Prostate gland (tissue), 2 donors: ENCODE measurements at places on chromosomes 3 and 15.

GRCh38 chr3:59540241-59540640 is 490.4 kb upstream of the CFAP20DC start:
- no peak for DNase-seq

- no peak for DNase-seq
Measured at GRCh38 chr3:168889666-168890065, 773.8 kb downstream of the MECOM start.

DNA sequence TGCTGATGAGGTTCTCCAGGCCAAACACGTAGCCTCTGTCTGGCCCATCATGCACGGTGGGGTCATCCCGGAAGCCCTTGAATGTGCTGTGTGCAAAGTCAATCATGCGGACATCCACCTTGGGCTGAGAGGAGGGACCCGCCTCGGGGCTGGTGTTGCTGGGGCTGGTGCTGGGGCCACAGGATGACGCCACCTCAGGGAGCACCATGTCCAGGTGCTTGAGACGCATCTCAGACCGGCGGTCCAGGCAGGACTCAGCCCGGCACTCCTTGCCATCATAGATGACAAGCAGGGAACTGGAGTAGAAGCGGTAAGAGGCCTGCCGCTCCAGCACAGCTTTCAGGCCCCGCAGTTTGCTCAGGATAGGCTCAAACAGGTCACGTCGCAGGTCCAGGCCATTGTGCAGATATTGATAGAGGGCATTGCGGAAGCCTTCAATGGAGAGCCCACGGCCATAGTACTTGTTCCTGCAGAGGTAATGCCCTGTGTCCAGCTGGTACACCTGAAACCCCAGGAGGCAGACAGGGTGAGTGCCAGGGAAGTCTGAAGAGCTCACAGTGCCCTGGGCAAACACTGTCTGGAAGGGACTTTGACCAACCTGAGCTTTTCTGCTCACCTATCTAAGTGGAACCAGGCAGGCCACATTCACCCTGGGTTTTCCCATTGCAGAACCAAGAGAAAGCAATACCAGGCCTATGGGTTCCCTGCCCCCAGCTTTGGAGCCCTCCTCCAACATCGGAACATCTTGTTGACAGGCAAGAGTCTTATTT is 3.6 kb upstream of the GMPPB start:
- DNase-seq: no peak

DNA sequence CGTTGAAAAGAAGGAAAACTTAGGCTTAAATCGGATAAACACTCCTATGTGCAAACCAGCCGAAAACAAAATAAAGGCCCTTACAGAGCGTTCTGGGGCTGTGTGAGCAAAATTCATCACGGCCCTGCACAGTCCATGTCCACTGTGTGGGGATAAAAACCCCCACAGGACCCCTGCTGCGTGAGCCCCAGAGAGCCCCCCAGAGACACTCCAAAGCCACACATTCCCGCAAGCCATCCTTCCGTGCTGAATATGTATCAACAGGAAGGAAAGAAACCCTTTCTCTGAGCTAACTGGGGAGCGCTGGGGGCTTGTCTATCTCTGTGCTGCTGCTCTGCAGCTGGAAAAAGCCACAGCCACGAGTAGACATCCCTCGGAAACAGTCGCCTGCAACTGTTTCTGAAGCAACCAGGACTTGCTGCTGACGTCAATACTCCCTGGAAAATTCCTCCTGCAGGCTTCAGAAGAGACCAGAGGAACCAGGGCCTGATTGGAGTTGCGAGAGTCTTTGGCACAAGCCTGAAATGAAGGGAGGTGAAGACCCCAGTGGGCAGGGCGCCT is 72.7 kb downstream of the NUP210 start:
- no peak for DNase-seq

DNA sequence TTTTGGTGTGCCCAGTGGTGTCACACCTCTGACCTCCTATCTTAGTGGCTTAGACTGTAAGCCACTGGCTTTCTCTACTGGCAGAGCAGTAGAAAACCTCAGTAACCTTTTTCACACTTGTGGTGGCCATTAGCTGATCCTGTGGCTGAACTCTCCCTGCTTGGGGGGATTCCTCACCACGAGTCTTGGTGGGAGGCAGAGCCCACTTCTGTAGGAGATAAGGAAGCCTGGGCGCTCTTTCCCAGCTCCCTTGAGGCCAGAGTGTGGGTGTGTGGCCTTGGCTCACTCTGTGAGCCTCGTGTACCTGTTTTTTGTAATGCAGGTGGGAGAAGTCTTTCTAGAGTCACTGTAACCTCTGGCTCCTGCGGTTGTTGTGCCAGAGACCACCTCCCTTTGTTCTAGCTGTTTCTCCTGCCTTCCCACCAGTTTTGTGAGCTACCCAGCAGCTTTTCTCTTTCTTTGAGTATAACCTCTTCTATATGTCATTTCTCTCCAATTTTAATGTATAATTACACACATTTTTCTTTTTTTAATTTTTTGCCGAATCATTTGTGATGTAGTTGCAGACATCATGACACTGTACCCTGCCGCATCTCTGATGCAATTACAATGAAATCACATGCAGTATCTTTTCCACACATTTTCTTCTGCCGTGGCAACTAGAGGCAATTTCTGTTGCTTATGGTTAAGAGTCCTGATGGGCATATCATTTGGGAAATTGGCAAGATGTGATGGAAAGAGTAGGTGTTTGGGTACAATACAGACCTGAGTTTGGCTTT is 13.8 kb downstream of the XCR1 start:
- no peak for DNase-seq
